ENCODE measurements at places on chromosomes 6 and 20. TPM values are rescaled to one million over a fixed set of nuclear protein-coding genes. Genes with fewer than 3 reads are reported as not detected.

DNA sequence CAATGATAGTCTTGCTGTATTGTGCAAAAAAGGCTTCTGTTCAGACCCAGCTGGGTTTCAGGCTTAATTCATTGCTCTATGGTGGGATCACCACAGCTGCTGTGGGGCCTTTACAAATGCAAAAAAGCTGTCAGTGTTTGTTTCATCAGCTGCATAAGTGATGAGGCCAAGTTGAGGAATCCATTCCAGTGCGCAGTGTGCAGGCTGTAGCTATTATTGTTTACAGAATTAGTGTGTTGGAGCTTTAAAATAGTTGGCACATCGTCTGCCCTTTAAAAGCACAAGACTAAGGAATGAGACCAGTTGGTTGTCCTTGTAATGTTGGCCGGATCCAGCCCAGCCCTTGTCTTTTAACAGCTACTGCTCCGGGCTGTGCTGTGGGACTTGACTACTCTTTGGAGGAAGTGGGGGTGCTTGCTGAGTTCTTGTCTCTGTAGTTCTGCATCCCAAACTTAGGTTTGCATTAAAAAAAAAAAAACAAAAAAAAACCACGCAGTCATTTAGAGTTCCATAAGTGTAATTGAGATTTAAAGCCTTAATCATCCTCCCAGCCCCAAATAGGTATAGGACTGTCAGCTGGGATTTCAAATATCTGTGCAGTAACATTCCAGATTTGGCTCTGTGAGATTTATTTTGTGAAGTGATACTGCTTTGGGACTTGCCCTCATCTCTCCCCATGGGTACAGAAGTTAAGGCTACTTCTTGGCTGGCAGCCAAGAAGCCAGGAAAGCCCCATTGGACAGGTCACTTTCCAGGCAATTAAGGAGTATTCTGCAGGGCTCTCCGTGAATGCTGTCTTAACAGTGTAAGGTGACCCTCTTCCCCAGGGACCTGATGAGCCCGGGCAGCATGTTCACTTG, 19.3 kb downstream of the JARID2 start:
- no peak overlapping the region for H3K27ac ChIP-seq
- H3K27me3 ChIP-seq = no peaks in the 10 kb centered on the region
- no peak overlapping the region for H3K4me3 ChIP-seq
- H3K4me1 ChIP-seq = peaks cover 75% of the 10 kb centered on the region

GRCh38 chr20:13430346-13431002, 208.3 kb downstream of the TASP1 start:
- H3K27ac ChIP-seq = no peak overlapping the region
- H3K27me3 ChIP-seq = no peaks in the 10 kb centered on the region
- DNase-seq = no peak

DNA sequence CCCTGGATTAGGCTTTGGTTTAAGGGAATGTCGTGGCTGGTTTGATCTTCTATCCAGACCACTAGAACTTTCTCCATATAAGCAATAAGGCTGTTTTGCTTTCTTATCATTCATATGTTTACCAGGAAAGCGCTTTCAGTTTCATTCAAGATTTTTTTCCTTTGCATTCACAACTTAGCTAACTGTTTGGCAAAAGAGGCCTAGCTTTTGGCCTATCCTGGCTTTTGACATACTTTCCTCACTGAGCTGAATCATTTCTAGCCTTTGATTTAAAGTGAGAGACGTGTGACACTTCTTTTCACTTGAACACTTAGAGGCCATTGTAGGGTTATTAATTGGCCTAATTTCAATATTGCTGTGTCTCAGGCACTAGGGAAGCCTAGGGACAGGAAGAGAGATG, 1.7 kb upstream of the FAM50B start:
- no peak overlapping the region for H3K27ac ChIP-seq
- peaks cover 12% of the 10 kb centered on the region for H3K4me1 ChIP-seq
- H3K27me3 ChIP-seq = no peaks in the 10 kb centered on the region
- DNase-seq = no peak

DNA sequence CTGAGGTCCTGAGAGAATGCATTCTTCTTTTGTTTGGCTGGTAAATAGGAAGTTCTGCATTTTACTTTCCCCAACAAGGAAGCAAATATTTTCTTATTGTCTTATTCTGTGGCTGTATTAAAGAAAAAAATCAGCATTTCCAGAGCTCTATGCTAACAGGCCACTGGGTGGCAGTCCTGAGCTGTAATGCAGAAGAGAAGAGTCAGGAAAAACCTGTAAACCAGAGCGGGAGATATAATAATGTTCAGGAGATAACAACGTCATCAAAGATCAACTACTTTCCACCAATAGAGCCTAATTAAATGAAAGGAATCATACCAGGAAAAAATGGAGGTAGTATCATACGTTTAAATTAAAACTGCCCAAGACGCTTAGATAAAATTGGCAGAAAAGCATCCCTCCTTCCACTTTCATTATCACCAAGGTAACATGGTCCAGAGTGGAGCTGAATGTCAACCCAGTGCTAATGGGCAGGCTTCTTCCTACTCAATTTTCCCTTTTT, 55.6 kb upstream of the CARMIL1 start:
- no peaks in the 10 kb centered on the region for H3K36me3 ChIP-seq
- no peak overlapping the region for H3K27ac ChIP-seq
- no peak for DNase-seq
- H3K27me3 ChIP-seq = no peaks in the 10 kb centered on the region

- no peak for DNase-seq
- no peak overlapping the region for H3K4me3 ChIP-seq
- no peaks in the 10 kb centered on the region for H3K36me3 ChIP-seq
- no peaks in the 10 kb centered on the region for H3K4me1 ChIP-seq
These were observed 98.9 kb downstream of the TBC1D32 start for GRCh38 chr6:121235386-121235785.

DNA sequence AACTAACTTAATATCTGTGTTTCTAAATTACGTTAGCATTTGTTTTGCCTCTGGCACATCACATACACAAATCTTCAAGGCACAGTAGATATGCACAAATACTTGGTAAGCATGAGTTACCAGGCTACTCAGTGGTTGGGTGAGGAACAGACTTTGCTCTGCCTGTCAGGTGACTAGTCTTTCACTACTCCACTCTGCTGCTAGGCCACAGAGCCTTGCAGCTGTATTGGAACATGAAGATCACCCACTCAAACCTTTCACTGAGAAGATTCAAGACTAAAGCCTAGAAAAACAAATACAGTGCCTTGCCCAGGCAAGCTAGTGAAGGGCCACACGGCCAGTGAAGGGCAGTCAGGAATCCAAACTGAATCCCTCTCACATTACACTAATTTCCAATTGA, 47.0 kb downstream of the DTNBP1 start:
- DNase-seq = no peak
- no peak overlapping the region for H3K4me3 ChIP-seq
- H3K4me1 ChIP-seq = no peaks in the 10 kb centered on the region
- no peaks in the 10 kb centered on the region for H3K36me3 ChIP-seq
- no peak overlapping the region for H3K27ac ChIP-seq

- H3K27ac ChIP-seq = peak overlapping the region; percentile 96
- H3K4me3 ChIP-seq = peak overlapping the region; percentile 59
- peaks cover 8% of the 10 kb centered on the region for H3K36me3 ChIP-seq
- no peak for DNase-seq
- H3K4me1 ChIP-seq = peaks cover 19% of the 10 kb centered on the region
These were observed 1.7 kb upstream of the PIM1 start for GRCh38 chr6:37168163-37168758.

DDO gene
- 3.6 TPM for total RNA-seq

RIN2 gene
- 73.7 TPM for total RNA-seq

PDE7B gene
- total RNA-seq = 8.6 TPM

Measured in sigmoid colon (tissue), 7 donors.